Aortic smooth muscle cell (primary cell): ENCODE measurements at places on chromosomes 5 and 9. TPM values are rescaled to one million over a fixed set of nuclear protein-coding genes. Genes with fewer than 3 reads are reported as not detected.

PLAC8L1 gene
- total RNA-seq = 0.25 and 0.40 TPM in 2 replicates

FREM1 gene
- total RNA-seq = 0.13 and 0.56 TPM in 2 replicates

NTNG2 gene
- 1.6 and 4.2 TPM in 2 replicates for total RNA-seq

RASGRF2 gene
- 2.0 and 2.7 TPM in 2 replicates for total RNA-seq

SUSD3 gene
- total RNA-seq = 0.26 TPM in 1 of 2 replicates, not detected in the other

SEMA5A gene
- 23.9 and 47.5 TPM in 2 replicates for total RNA-seq

SNAPC3 gene
- 47.5 and 48.7 TPM in 2 replicates for total RNA-seq

MED27 gene
- total RNA-seq = 14.8 and 18.1 TPM in 2 replicates

PPP3R2 gene
- not detected in 2 replicates for total RNA-seq

CSF1R gene
- total RNA-seq = under 0.01 TPM in 1 of 2 replicates, not detected in the other

BAAT gene
- total RNA-seq = not detected in 2 replicates

OR1N2 gene
- total RNA-seq = 0.13 TPM in 1 of 2 replicates, not detected in the other

TRAF1 gene
- 11.9 and 56.1 TPM in 2 replicates for total RNA-seq

FOXD1 gene
- total RNA-seq = 0.44 and 0.92 TPM in 2 replicates

NSG2 gene
- total RNA-seq = not detected in 2 replicates

CCDC192 gene
- not detected in 2 replicates for total RNA-seq

IFT74 gene
- total RNA-seq = 16.0 and 17.0 TPM in 2 replicates

PCDHGA8 gene
- 2.2 and 3.9 TPM in 2 replicates for total RNA-seq

MLANA gene
- not detected in 2 replicates for total RNA-seq

SLC45A2 gene
- 0.19 TPM in 1 of 2 replicates, not detected in the other for total RNA-seq

ZNF883 gene
- 0.99 and 1.7 TPM in 2 replicates for total RNA-seq

DIAPH1 gene
- total RNA-seq = 35.9 and 44.5 TPM in 2 replicates

OTP gene
- total RNA-seq = not detected in 2 replicates

KIF20A gene
- 59.3 and 69.1 TPM in 2 replicates for total RNA-seq

GHR gene
- total RNA-seq = 3.4 and 3.6 TPM in 2 replicates

GPR21 gene
- 0.87 and 1.1 TPM in 2 replicates for total RNA-seq

ZDHHC11 gene
- total RNA-seq = 5.3 and 5.9 TPM in 2 replicates

HMGXB3 gene
- 32.6 and 35.1 TPM in 2 replicates for total RNA-seq

PCDH12 gene
- total RNA-seq = 1.7 and 3.6 TPM in 2 replicates

SYK gene
- total RNA-seq = under 0.01 TPM in 1 of 2 replicates, not detected in the other

STXBP1 gene
- total RNA-seq = 16.0 and 16.8 TPM in 2 replicates

PCDHGA11 gene
- total RNA-seq = 11.0 and 18.2 TPM in 2 replicates

SLC25A2 gene
- 0.13 and 0.31 TPM in 2 replicates for total RNA-seq
